ENCODE measurements at places on chromosomes 11 and 22. TPM values are rescaled to one million over a fixed set of nuclear protein-coding genes. Genes with fewer than 3 reads are reported as not detected.

DNA sequence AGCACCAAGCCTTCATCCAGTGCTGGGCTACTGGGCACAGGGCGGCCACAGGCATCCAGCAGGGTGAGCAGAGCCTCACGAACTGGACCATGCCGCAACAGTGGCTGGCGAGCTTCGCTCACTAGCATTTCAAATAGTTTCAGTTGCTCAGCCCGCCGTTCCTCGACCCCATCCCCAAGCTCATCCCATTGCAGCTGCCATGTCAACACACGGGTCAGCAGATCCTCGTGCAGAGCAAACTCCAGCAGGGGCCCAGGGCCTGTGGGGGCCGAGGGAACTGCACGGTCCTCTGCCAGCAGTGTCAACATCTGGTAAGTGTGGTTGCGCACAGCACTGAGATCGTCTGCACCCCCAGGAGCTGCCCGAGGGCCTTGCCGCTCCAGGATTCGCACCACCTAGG is 10.6 kb downstream of the FHIP1B start:
- no peak overlapping the region for H3K27ac ChIP-seq
- DNase-seq, result no peak
- H3K4me3 ChIP-seq, result no peak overlapping the region
- H3K4me1 ChIP-seq, result no peaks in the 10 kb centered on the region

DNA sequence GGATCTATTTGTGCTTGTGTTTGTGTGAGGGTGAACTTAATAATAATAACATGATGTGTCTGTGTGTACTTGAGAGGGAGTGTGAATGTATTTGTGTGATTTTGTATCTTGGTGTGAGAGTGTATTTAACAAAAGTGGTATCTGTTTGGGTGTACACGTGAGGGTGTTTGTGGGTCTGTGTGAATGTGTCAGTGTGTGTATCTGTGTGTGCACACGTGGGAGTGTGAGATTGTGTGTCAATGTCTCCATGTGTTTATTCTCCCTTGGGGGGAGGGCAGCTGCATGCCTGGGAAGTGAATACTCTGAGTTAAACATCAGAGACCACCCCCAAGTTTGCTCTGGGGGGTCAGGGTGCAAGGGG is 15.0 kb upstream of the RPS19BP1 start:
- H3K36me3 ChIP-seq, result no peaks in the 10 kb centered on the region
- peaks cover 5% of the 10 kb centered on the region for H3K27me3 ChIP-seq
- no peak for DNase-seq
- no peak overlapping the region for H3K27ac ChIP-seq
- H3K4me3 ChIP-seq, result no peak overlapping the region

GRCh38 chr11:44029977-44030911 is 17.5 kb upstream of the ACCSL start:
- H3K36me3 ChIP-seq, result no peaks in the 10 kb centered on the region
- no peak overlapping the region for H3K27ac ChIP-seq
- no peak for DNase-seq
- no peaks in the 10 kb centered on the region for H3K4me1 ChIP-seq

The HSPB2 gene
- total RNA-seq, result not detected

The NXPE4 gene
- not detected for total RNA-seq
